NCI-H1092 (cell line): ENCODE measurements at places on chromosomes 1 and 21.

- DNase-seq = no peak
These were observed 2.4 kb upstream of the NAV1 start for GRCh38 chr1:201536558-201536957.

GRCh38 chr21:28783641-28784185 lies 209.0 kb downstream of the LTN1 start:
- no peak for DNase-seq

DNA sequence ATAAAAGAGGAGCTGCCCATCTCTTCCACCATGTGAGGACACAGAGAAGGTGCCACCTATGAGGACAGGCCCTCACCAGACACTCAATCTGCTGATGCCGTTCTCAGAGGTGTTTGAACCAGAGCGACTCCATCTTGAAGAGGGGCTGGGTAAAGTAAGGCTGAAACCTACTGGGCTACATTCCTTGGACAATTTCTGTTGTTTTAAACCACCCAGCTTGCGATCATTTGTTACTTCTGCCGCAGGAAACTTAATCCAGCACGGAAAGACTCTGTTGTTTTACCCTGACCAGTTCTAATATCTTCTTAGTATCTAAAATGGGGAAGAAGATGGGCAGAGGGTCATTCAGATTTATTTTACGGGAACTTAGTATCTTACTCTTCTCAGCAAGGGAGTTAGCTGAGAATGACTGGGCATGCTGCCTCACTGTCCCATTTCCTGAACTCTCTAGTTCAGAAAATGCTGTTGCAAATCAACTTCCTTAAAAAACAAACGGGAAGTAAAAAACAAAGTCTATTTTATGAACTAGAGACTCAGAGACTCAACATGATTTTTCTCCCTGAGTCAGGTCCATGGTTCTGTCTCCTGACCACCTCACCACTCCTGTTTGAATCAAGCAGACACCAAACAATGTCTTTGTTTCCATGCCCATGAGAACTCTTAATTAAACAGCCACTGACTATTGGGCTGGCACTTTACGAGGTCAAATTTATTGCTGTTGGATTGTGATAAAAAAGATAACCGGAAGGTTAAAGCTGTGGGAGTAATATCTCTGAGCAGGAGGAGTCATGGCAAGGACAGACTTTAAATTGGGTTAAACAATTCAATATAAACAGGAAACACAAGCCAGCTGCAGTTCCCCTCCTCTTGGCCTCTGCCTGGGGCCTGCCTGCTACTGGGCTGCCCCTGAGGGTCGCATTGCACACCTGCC lies 23.8 kb upstream of the IFNAR1 start:
- no peak for DNase-seq

GRCh38 chr1:99580451-99580850 lies 65.5 kb upstream of the PALMD start:
- DNase-seq = no peak

DNA sequence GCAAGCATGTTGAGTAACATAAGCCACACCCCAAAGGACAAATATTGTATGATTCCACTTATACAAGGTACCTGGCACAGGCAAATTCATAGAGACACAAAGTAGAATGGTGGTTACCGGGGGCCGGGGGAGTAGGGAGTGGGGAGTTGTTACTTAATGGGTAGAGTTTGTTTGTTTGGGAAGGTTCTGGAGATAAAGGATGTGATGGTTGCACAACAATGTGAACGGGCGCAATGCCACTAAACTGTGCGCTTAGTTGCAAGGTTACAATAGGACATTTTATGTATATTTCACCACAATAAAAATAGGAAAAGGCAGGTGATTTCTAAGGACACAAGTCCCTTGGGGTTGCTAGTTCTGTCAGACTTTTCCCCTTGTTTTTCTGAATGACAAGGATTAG lies 516.6 kb downstream of the KIF26B start:
- DNase-seq = no peak

- no peak for DNase-seq
These were observed 26.9 kb upstream of the CCN1 start for GRCh38 chr1:85553416-85554335.

- DNase-seq = no peak
These were observed 167.7 kb upstream of the PTGFR start for GRCh38 chr1:78322928-78323680.

DNA sequence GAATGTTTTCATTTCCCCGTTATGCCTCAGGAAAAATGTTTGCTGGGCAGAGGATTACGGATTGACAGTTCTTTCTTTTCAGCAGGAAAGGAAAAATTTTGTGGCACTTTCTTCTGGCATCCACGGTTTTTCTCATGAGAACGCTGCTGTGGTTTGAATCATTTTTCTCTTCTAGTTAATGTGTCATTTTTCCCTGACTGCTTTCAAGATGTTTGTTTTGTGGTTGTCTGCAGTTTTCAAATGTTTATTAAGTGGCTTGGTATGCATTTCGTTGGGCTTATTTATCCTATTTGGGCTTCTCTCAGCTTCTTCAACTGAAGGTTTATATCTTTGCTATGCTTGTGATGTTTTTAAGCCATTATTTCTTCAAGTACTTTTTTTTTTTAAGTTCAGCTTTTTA lies 359.0 kb downstream of the RGS7 start:
- no peak for DNase-seq

GRCh38 chr21:38817371-38818324 lies 11.9 kb downstream of the ETS2 start:
- no peak for DNase-seq

DNA sequence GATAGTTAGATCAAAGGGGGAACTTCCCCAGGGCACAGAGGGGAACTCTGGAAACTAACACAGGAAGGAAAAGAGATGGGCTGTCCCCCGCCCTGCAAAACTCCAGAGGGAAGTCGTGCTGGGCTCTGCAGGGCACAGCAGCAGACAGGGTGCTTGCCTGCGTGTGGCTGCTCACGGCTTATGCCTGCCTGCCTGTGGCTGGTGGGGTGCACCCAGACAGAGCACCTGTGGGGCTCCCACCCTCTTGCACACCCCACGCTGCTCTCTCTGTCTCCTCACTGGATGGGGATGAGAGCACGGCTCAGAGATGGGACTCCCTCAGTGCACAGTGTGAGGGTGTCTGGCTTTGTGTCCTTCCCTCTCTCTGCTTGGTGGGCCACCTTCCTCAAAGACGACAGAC lies 13.5 kb upstream of the ETV3L start:
- DNase-seq = no peak

DNA sequence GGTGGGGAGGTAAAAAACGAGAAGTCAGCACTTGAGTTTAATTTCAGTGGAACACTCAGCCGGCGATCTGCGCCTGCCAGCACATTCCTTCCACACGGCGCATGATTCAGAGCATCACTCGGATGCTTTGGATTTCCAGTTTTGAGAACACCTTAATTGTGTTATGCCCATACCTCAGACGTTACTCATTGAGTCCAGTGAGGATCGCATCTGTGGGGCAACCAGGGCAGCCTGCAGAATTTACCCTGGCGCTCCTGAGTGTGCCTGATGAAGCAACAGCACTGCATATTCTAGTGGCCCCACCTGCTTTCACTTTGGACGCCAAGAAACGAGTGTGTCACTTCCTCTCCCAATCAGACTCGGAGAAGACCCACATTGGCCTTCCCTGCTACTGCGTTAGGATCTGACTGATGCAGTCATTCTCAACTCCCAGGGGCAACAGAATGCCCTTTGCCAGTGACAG lies 19.9 kb downstream of the FAM89A start:
- DNase-seq = no peak

GRCh38 chr1:103859721-103860120 lies 110.0 kb downstream of the AMY1C start:
- no peak for DNase-seq

GRCh38 chr21:43347461-43348169 lies 79.3 kb downstream of the SIK1 start:
- DNase-seq = no peak

DNA sequence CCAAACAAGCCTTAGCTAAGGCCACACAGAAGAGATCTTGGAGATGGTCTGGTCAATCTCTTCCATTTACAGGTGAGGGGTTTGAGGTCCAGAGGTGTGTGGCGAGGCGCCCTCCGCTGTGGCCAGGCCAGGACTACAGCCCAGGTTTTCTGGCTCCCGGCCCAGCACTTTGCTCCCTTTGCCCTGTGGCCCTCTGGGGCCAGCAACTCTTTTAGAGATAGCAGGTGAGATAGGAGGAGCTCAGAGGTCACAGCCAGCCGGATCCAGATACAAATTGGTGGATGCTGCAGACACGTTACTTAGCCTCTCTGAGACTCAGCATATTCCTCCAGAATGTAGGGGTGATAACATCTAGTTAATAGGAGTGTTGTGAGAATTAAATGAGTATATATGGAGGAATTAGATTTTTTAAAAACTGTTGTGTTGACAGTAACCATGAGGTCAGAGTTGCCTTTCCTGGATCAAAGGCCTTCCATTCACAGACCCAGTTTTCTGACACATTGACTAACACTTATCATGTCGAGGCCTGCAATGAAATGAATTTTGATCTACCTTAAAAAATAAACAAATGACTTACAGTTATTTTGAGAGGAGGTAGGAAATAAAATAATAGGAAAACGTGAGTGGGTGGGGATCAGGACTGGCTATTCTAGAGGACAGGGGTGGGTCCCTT lies 16.6 kb downstream of the TEX35 start:
- no peak for DNase-seq

GRCh38 chr21:36627242-36627641 lies 71.7 kb upstream of the SIM2 start:
- no peak for DNase-seq

DNA sequence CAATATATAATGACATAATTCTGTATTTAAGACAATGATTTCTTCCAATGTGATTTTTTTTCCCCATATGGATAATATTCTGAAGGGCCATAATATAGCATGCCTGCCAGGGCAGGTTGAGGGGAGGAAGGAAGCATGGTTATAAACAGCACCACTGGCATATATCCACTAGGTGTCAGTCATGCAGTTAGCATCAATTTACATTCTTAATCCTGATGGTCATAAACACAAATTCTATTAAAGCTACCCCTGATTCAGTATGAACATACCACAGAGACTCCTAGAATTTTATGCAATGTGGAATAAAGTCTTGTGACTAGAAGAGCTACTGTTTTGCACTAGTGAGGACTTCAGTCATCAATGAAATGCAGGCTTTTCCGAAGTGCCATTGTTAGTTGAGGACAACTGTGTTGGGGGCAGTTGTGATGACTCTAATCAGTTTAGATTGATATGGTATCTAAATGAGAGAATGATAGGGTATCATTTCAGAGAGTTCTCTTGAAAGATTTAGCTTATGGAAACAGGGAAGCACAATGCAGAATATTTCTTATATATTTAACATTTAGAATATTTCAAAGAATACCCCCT lies 342.7 kb upstream of the NR5A2 start:
- DNase-seq = peak; percentile 48

- no peak for DNase-seq
These were observed 27.5 kb upstream of the RWDD3 start for GRCh38 chr1:95206514-95206913.

DNA sequence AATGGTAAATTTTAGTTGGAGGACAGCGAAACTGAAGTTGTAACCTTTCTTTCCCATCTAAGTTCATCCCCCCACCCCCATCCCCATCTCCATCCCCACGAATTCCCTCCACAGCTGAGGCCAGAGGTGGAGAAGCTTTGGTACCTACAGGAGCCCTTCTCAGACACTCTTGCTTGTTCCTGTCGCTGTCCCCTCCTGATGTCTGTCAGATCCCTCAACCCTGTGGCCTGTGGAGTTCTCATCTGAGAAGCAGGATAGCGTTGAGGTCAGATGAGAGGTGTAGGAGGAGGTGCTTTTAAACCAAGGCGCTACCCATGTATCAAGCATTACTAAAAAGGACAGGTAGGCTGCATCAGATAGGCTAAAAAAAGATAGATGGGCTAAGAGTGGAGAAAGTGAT lies 769 bp downstream of the NTPCR start:
- no peak for DNase-seq

GRCh38 chr1:76290271-76290670 lies 215.7 kb downstream of the ST6GALNAC3 start:
- DNase-seq = no peak

DNA sequence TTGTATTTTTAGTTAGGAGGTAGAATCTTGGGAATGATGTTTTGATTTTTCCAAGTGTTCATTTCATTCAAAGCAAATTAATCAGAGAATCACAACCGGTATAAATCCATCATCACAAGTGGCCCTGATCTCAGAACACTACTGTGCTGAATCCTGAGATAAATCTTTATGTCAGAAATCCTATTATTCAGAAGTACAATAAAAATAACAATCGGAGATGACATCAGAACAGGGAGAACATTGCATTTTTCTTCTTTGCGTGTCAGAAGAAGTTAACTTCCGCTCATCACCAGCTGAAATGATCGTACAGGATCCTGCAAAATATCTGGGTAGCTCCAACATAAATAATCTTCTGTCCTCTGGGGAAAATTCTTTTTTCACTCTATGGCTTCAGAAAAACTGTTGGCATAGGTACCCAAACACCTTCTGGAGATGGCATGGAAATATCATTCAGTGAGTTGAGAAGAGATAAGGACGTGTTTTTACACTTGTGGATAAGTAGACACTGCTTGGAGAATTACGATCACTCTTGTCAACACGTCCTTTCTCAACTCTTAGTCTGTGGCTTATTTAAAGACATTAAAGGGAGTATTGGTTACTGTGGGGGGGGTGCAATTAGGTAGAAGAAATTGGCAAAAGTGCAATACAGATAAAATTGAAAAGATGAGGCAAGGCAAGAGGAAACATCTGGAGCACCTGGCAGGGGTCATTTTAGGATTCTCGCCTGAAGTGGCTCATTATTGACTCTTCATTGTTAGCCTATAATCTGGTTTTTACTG lies 46.9 kb upstream of the SMYD2 start:
- peak; percentile 97 for DNase-seq
